ENCODE measurements at places on chromosomes 5 and 9.

DNA sequence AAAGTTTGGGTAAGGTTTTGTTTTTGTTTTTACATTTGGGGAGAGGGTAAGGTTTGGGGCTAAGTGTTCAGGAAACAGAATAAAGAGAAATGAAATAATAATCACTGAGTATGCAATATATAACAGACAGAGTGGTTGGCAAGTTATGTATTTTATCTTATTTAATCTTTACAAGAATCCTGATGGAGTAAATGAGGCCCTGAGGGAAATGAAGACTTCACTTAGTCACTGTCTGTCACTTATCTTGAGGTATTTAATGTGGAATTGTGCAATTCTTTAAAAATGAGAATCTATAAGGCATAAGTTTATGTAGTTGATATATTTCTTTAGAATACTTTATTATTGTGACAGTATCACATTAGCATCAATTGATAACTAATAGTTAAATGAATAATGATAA lies 48.1 kb downstream of the TEK start:
- no peak for DNase-seq

DNA sequence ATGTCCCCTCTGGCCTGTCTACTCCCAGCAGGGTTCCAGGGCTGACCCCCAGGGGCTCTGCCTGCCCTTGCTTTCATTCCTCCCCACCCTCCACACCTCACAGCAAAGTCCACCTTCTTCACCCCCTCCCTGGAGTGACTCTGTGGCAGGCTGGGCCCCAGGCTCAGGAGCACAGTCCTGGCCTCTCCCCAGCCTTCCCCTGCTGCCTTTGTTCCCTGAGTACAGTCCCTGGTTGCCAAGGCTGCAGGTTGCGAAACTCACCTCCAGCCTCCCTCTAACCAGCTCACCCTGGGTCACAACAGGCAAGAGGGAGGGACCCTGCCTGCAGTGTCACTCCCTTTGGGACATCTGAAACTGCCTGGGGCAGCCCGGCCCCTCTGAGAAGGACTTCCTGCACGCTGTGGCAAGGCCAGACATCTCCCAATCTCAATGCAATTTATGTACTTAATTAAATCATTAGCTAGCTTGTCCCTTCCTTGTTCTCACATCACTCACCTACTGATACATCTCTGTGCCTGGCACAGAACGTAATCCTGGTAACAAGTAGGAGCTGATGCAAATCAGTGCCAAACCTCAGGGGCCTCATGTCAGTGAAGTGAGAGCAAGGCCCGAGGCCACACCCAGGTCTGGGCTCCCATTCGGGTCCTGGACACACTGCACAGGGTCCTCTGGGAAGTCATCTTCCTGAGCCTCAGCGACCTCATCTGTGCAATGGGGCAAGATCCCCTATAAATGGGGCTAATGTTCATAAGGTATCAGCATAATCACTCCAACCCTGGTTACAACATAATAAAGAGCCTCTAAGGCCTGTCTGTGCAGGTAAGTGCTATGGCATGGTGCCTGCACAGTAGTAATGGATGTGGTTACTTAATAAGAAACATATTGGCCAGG lies 27.3 kb upstream of the TRIM14 start:
- DNase-seq, result no peak

DNA sequence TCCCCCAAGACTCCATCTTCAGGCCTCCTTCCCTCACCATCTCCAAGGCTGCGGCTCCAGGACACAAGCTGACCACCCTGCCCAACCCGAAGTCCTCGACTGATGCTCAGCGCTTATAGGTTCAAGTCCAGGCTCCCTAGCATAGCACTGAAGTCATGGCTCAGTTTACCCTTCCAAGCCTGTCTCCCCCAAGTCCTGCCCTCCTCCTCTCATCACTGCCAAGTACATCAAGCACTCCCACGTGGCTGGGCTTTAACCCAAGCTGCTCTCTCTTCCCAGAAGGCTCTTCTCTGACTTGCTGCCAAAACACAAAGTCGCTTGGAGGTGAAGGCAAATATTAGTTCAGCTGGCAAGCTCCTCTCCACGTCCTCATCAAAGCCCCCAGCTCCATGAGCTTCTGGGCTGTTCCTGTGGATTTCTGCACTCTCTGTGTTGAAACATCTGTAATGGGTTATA lies 22.1 kb upstream of the MARCHF6 start:
- no peak for DNase-seq

- no peak for DNase-seq
These were observed 135.8 kb upstream of the SNX2 start for GRCh38 chr5:122639033-122639432.

GRCh38 chr5:142958944-142959682 lies 188.9 kb downstream of the ARHGAP26 start:
- no peak for DNase-seq

- no peak for DNase-seq
These were observed 494 bp downstream of the ASTN2 start for GRCh38 chr9:117414220-117414905.

DNA sequence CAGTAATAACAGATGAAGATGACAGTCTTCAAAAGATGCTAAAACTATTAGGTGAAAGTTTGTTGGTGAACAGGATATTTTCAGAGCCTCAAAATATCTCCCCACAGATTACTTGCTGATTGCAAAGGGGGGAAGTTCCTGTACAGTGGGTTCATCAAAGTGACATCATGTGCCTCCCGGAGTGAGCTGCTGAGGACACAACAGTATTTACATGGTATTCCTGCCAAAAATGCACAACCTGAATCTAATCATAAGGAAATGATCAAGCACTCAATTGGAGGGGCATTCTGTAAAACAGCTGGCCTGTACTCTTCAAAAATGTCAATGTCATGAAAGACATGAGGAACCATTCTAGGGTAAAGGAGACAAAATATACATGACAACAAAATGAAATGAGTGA lies 18.9 kb upstream of the GLIS3 start:
- DNase-seq, result no peak

GRCh38 chr9:79143211-79143610 lies 428.6 kb upstream of the TLE4 start:
- no peak for DNase-seq

DNA sequence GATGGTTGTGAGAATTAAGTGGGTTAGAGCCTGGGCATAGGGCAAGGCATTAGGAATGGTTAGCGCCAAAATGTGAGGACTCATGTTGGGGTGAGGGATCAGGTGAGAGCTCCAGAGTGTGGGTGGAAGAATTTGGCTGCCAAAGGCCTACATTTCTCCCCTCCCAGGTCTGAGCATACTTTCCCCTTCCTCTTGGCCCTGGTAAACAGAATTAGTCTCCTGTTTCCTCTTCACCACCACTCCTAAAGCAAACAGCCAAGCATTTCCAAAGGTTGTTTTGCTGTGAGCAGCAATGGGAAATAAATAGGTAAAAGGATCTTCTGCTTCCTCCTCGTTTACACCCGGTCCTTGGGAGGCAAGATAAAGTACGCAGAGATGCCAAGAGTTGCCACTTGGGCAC lies 132.5 kb downstream of the ZSWIM6 start:
- no peak for DNase-seq

DNA sequence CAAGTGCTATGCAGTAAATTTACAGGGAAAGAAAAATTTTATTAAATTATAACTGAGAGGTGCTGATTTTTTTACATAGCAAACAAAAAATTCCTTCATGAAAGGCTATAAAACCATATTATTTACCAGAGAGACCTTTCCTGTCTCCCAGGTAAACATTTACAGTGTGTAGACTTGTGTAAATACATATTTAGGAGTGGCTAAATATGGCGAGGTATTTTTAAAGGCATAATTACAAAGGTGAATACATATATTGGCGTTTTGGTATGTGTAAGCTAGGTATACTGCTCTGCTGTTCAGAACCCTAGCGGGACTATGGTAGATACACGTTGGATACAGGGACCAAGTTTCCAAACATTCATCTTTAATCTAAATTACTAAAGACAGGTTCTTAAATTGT lies 170.6 kb upstream of the MEF2C start:
- no peak for DNase-seq

DNA sequence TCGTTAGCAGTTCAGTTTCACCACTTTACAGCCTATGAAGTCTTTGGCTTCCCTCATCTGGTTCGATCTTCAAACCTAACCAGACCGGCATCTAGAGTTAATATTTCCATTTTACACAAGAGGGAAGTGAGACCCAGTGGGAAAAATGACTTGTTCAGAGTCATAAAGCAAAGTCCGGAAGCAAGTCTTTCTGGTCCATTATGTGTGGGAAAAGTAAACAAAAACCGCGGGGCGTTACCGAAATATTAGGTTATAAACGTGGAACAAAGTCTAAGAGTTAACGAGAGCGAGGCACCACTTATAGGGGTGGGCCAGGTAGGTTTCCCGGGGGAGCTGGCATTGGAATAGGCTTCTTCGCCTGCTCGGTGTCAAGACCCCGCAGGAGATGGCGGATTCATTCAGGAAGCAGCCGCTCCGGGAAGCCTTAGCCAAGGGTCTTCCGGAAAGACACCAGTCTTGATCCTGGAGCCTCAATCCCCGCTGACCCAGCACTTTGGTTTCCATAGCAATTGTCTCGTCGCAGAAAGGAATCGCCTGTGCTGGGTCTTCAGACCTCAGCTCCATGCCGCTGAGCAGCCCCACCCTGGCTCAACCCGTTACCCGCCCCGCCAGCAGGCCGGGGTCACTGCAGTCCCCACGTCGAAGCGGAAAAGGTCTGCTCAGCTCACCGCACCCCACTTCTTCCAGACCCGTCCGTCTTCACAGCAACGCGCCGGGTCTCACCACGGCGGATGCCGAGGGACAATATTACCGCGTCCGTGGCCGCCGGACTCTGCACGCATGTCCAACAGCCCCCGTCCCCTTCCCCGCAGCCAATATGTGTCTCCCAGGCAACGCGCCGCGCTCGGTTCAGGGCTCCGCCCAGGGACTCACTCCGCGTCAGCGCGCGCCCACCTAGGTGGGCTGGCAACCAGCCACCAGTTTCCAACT lies at the start of gene C5orf52:
Gene C5orf52, plus strand, starts transcription at position 872 of the 930 bp plus-strand sequence. CDS start 82 bp downstream, outside the sequence.
- DNase-seq, result no peak

GRCh38 chr9:34562135-34562745 lies 27.3 kb downstream of the CNTFR start:
- DNase-seq, result peak; percentile 43

- DNase-seq, result no peak
These were observed 22.4 kb upstream of the DEPDC1B start for GRCh38 chr5:60722416-60722815.

DNA sequence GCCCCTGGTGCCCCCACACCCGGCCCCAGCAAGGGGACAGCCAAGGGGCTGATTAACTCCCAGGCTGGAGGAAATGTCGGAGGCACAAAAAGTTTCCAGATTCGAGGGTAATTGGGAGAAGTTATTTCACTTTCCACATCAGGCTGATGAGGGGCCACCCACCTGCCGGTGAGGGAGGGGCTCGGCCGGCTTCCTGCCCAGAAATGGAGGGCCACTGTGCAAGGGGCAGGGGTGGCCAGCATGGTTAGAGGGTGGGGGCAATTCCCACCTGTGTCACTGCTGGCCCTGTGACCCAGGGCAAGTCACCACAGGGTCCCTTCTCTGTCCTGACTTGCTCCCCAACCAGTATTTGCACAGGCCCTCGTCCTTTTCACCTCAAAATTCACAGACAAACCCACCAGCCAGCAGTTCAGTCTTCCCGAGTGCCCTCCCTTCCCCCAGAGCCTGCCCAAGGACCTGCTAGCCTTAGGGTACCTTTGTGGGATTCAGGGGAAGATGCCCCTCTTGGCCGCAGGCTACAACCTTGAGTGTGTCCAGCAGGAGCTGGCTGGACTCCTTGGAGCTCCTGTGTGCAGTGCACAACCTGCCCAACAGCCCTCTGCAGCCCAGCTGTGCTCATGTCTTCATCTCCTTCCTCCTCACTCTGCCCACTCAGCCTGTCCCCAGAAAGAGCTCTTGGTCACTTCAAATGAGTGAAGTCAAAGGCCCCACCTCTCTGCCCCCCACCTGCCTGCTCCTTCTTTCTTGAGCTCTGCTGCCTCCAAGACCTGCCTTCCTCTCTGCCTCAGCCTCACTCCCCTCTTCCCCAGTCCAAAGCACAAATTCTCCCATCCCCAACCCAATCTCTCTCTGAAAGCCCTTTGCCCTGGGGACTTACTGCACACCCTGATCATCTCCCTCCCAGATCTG lies 130.5 kb downstream of the BARX1 start:
- no peak for DNase-seq

- DNase-seq, result no peak
These were observed 60.3 kb downstream of the CXXC5 start for GRCh38 chr5:139708434-139708861.

DNA sequence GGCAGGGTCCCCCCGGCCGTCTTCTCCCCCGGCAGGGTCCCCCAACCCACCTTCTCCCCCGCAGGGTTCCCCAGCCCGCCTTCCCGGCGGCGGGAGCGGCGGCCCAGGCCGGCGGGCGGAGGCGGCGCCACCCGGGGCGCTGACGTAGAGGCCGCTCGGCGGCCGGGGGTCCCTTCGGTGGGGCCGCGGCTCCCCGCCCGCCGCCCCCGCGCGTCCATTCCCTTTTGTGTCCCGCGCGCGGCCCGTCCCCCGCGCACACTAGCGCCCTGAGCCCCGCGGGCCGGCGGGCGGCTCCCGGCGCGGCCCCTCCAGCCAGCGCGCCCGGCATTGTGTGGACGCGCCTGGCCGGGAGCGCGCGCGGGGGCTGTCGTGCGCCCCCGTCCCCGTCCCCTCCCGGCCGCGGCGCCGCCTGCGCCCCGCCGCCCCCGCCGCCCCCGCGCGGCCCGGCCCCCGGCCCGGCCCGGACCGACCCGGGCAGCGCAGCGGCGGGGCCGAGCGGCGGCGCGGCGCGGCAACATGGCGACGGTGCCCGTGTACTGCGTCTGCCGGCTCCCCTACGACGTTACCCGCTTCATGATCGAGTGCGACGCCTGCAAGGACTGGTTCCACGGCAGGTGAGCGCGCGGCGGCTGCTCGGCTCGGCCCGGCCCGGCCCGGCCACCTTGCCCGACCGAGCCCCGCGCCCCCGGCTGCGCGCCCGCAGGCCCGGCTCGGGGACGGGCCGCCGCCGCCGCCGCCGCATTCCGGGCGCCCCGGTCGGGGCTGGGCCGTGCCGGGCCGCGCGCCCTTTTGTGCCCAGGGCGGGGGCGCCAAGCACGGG lies at the start of gene PHF2:
Gene PHF2, plus strand, starts transcription at position 327 of the 820 bp plus-strand sequence. Its CDS starts 190 bp downstream, at position 517.
- DNase-seq, result no peak

GRCh38 chr9:109743696-109744095 lies 36.3 kb upstream of the PALM2AKAP2 start:
- DNase-seq, result no peak

- DNase-seq, result no peak
These were observed 3.1 kb upstream of the RGMB start for GRCh38 chr5:98770209-98770910.
